Activated naive CD4-positive, alpha-beta T cell (primary cell): ENCODE measurements at places on chromosomes 5 and 9.

GRCh38 chr5:148858547-148858946, 32.1 kb downstream of the ADRB2 start:
- DNase-seq: no peak

- DNase-seq: no peak
These were observed 13.1 kb downstream of the PSD2 start for GRCh38 chr5:139808481-139809330.

- DNase-seq: no peak
These were observed 3.4 kb downstream of the IL13 start for GRCh38 chr5:132661231-132662003.

DNA sequence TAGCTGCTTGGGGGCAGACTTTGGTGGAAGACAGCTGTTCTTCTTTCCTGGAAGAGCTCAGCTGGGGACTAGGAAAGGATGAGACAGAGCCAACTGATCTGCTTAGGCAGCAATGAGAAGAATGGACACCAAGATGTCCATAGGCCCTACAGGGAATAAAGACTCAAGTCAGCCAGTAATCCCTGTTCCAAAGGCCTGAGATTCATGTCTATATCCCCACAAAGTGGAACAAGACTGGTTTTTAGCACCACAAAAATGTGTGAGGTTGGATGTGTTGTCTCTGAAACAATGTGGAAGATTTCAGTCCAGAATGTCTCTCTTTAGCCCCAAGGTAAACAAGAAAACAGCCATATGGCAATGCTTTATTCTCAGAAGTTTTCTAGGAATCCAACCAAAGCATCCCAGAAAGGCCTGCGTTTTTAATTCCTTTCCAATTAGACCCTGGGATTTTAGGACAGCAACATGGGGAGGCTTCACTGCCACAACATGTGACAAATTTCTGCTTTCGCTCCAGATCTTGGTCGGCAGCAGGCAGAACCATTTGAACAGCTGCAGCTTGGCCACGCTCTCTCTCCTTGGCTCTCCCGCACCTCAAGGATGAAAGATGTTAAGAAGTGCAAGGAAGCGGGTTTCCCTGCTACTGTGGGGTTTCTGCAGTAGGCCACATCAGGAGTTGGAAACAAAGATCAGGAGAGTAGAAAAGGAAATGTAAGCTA, 245.1 kb downstream of the FSTL4 start:
- DNase-seq: no peak

DNA sequence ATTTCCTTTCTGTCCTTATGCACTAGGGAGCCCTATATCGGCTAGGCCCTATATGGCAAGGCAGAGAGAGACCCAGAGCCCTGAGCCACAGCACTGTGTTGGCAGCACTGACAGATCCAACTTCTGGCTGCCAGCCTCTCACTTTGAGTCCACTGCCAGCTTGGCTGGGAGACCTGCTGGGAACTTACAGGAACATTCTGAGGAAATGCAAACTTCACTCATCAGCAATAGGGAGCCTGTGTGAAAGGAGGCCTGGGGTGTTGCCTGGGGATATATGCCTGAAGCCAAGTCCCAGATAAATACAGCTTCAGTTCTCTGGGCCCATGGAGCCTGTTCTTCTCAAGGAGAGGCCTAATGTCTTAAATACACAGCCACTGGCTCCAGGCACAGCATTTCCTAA, 78.0 kb downstream of the ADRB2 start:
- DNase-seq: no peak
